RPMI7951 (cell line): ENCODE measurements at places on chromosomes 3 and 15. TPM values are rescaled to one million over a fixed set of nuclear protein-coding genes. Genes with fewer than 3 reads are reported as not detected.

DNA sequence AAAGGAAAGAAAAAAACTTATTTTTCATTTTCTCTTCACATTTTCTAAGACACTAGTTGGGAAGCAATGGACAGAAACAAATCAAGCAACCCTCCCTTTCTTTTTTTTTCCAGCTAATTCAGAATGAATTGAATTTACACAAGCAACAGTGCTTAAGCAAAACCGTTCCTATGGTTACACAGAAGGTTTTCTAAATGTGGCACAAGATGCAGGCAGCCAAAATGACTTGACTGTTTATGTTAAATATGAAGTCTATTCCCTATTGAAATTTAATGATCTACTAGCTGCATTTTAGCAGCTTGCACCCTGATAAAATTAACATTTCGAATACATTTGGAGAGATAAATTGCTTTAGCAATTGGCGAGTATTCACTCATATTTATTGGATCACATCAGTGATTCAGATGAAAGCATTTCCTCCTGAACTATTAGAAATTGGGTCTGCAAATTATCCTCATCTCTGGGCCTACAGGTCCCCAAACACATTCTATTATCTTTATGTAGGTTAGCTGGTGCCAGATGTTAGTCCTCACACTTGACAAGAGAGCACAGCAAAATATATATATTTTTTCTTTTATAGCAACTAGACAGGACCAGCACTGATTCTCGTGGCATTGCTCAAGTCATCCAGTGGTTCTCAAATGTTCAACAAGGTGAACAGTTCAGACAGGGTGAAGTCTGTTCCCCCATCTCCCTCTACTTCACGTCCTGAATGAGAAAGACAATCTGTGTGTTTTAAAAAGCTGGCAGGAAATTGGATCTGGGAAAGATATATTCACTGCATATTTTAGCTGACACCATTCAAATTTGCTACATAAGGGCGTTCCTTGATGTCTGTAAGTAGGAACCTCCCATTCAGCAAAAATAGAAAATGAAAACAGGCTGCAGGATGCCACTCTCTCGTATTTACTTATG lies 463.6 kb upstream of the KCNMB2 start:
- DNase-seq = no peak

GRCh38 chr15:98875309-98875708 lies 132.3 kb downstream of the PGPEP1L start:
- DNase-seq = no peak

DNA sequence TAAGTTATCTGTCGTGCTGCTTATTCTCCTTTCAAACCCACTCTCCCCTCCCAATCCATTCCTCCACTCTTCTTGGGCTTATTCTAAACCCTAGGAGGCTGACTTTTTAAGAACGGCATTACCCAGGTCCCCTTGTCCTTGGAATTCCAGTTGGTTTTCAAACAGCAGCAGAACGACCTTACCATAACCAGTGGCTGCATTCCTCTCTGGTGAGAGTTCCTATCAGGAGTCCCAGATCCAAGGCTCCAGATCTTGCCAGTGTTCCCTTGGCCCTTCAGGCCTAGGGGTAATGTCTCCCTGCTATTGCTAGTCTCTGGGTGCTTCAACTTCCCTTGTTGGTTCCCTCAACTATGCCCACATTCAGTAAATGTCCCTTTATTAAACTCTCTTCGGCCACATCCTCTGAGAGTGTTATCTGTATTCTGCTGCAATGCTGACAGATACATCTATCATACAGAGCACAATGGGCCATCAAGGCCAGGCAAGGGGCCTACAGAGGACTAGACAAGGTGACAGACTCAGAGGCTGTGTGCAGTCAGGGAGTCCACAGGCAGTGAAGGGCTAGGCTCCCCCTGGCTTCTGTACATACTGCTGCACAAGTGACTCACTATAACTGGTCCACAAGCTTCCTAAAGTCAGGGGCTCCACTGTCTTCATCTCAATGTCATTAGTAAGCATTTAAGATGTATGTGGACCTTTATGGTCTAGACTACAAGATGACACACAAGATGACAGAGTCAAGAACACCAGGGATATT lies 10.1 kb downstream of the LYSMD2 start:
- DNase-seq = peak; percentile 65

DNA sequence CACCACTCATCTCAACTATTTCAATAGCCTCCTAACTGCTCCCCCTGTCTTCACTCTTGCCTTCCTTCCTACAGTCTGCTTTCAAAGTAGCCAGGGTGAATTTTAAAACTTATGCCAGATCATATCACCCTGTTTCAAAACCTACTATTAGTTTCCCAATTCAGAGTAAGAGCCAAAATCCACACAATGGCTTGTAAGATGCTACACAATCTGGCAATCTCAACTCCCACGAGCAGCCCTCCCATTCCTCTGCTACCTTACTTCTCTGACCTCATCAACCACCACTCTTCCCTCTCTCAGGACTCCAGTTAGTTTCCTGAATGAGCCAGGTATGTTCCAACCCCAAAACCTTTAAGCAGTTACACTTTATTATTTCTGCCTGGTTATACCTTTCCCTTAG lies 62.5 kb downstream of the VPS13C start:
- no peak for DNase-seq

DNA sequence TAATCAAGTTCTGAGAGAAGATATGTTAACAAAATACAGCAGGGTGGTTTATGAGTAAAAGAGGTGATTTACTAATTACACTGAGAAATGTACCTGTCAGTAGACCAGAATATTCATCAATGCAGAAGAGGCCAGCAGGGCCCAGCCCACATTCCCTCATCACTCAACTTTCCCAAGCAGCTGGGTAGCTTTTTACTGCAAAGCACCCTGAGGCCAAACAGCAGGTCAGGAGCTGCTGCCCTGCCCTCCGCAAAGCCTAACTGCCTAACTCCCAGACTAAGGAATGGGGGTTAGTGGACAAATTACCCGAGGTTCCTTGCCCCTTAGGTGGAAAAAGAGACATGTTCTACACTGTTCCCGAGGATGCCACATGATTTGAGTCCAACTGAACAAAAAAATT lies 108.2 kb downstream of the TBL1XR1 start:
- DNase-seq = peak; percentile 30

- DNase-seq = no peak
Measured at GRCh38 chr15:100215031-100215842, 126.5 kb downstream of the ADAMTS17 start.

DNA sequence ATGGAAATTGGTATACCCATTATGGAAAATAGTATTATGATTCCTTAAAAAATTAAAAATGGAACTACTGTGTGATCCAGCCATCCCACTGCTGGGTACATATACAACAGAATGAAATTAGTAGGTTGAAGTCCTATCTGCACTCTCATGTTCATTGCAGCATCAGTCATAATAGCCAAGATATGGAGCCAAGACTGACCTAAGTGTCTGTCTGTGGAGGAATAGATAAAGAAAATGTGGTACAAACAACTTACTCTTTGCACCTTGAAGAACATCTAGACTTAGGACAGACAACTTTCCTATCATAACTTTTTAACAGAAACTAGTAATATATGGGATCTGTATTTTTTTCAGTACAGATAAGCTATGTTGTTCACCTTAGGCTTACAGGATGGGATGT lies 30.0 kb upstream of the PPARG start:
- DNase-seq = no peak

GRCh38 chr3:24944805-24945520 lies 450.3 kb upstream of the THRB start:
- no peak for DNase-seq

- DNase-seq = no peak
Measured at GRCh38 chr3:120370463-120370862, 21.3 kb upstream of the LRRC58 start.

DNA sequence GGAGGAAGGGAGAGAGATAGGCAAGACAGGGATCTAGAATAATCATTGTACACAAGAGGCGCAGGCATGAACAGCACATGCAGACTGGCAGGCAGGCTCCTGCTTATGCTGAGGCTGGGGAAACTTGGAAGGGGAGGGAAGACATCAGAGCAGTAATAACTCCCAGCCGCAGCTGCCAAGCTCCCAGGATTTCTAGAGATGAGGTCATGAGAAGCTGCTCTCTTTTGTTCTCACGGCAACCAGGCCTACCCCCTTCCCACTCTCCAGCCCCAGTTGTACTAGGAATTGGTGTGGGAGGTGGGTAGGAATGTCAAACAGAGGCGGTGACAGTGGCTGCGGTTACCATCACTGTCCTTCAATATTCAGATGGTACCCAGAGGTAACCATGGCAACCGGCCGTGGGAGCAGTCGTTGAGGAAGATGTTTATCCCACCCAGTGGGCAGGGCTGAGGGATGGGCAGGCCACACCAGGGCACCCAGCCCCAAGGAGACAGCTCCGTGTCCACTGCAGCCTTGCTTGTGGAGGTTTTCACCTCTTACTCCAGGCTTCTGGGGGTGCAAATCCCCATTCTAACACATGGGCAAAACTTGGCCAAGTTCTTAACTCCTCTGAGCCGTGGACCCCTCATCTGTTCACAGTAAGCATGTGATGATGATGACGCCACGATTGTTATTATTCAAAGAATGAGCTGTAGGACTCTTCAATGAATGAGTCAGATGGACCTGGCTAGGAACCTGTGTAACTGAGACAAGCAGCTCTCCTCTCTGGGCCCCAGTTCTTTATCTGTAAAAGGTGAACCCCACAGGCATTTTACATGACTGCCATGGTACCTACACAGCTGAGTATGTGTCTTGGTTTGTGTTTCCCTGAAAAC lies 360.8 kb upstream of the PROK2 start:
- DNase-seq = no peak

GRCh38 chr15:66138892-66139590 lies 114.5 kb downstream of the MEGF11 start:
- no peak for DNase-seq

- DNase-seq = no peak
Measured at GRCh38 chr3:81502236-81502635, 259.2 kb downstream of the GBE1 start.

UBAP1L gene
- total RNA-seq = 0.12 and 0.39 TPM in 2 replicates

ZMYND10 gene
- total RNA-seq = 2.9 and 5.2 TPM in 2 replicates

CCDC39 gene
- not detected in 2 replicates for total RNA-seq

FAM3D gene
- total RNA-seq = not detected in 2 replicates

SLC12A1 gene
- total RNA-seq = 0.10 TPM in 1 of 2 replicates, not detected in the other

ABI3BP gene
- 0.29 and 0.48 TPM in 2 replicates for total RNA-seq

AGBL1 gene
- total RNA-seq = not detected in 2 replicates
